Motor neuron (in vitro differentiated cells): ENCODE measurements at places on chromosomes 11 and 22. TPM values are rescaled to one million over a fixed set of nuclear protein-coding genes. Genes with fewer than 3 reads are reported as not detected.
A peak's percentile ranks its signal among the peaks of the same experiment; 100 is the strongest.

Gene PTH
- not detected in 2 replicates for total RNA-seq

Gene AGBL2
- total RNA-seq: 1.2 and 2.1 TPM in 2 replicates

Gene GRM5
- total RNA-seq: 3.1 and 8.3 TPM in 2 replicates

Gene A4GALT
- 0.09 and 0.26 TPM in 2 replicates for total RNA-seq

Gene TLCD5
- 10.9 and 12.1 TPM in 2 replicates for total RNA-seq

Gene MS4A13
- total RNA-seq: not detected in 2 replicates

Gene MUC5AC
- total RNA-seq: 0.18 and 1.5 TPM in 2 replicates

Gene OR4D5
- total RNA-seq: 0.69 TPM in 1 of 2 replicates, not detected in the other

Gene ANKK1
- total RNA-seq: 0.25 and 0.27 TPM in 2 replicates

Gene PRODH
- 0.38 and 0.65 TPM in 2 replicates for total RNA-seq

Gene GRK3
- 24.2 and 24.7 TPM in 2 replicates for total RNA-seq

Gene ANGPTL5
- total RNA-seq: not detected in 2 replicates

Gene DESI1
- 56.0 and 60.9 TPM in 2 replicates for total RNA-seq

Gene TRIM51
- total RNA-seq: not detected in 2 replicates

Gene UPB1
- 0.30 and 0.63 TPM in 2 replicates for total RNA-seq

Gene MS4A3
- total RNA-seq: not detected in 2 replicates

Gene CELSR1
- total RNA-seq: 1.6 and 5.2 TPM in 2 replicates

GRCh38 chr11:31943056-31943780, 132.1 kb upstream of the PAX6 start:
- ATAC-seq: no peak

DNA sequence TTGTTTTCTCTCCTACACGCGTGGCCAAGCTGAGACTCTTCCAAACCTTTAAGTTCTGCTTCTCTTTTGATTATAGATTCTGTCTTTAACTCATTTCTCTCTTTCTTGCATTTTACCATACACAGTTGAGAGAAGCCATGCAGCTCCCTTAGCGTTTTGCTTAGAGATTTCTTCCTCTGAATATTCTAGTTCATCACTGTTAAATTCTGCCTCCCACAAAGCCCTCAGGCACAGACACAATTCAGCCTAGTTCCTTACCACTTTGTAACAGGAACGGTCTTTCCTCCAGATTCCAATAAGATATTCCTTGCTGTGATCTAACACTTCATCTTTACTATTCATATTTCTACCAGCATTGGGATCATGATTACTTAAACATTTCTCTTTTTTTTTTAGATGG, 24.7 kb upstream of the CD81 start:
- ATAC-seq: no peak

- ATAC-seq: no peak
Measured at GRCh38 chr11:75286826-75287465, 46.4 kb downstream of the TPBGL start.

DNA sequence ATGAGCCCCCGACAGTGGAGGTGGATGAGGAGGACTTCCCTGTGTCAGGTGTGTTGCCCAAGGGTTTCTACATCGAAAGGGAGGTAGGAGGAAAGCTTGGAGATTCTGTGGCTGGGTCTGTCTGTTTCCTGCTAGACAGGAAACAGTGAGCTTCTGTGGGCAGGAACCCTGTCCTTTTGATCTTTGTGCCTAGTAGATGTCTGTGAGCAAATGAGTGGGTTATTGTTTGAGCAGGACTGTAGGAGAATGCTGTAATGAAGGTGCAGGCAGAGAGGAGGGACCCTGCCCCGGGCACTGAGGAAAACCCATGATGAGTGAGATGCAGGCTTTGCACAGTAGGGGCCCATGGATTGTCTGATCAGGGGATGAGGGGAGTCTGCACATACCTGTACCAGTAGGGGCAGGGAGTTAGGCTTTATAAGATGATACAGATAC, 14.0 kb downstream of the USP35 start:
- ATAC-seq: no peak

DNA sequence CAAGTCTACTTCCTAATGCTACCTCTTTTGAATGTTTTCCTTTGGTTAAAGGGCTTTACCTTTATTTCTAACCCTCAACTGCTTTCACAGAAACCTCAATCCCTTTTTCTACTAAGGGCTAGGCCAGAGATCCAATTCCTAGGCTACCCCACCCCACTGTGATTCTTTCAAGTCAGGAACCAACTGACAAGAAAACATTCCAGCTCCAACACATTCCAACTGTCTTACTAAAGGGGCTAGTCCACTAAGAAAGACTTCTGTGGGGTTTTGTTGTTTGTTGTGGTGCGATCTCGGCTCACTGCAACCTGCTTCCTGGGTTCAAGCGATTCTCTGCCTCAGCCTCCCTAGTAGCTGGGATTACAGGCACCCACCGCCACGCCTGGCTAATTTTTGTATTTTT, 151.3 kb downstream of the APOL5 start:
- no peak for ATAC-seq

DNA sequence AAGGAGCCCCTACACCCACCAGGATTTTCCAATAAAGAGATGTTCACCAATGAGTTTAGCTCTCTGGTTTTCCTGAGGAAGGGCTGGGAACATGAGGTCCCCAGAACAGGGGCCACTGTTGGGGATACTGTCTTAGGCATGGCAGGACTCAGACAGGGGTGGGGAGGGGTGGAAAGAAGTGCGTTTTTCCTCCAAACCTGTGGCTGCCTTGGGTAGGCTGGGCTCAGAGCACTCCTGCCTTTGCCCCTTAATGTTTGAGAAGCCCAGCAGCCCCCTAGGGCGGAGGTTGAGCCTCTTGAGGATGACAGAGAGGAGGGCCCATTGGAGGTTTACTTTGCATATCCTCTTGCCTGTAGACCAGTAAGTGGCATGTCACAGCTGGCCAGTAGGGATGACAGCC, 10.6 kb downstream of the MTFP1 start:
- ATAC-seq: no peak

- no peak for ATAC-seq
Measured at GRCh38 chr11:111429066-111429506, 50.0 kb upstream of the POU2AF1 start.

DNA sequence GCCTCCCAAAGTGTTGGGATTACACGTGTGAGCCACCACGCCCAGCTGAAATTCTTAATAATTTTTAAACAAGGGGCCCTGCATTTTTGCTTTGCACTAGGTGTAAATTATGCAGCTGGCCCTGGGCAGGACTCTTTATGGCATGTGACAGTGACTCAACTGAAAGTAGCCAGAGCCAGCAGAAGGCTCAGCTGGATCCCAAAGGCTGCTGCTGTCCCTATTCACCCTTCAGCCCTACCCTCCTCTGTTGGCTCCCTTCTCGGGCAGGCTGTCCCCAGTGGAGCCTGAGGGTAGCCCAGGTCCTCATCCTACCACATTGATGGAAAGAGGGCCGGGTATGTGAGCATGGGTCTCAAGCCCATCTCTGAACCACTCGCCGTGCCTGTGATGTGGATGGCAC, 45.6 kb downstream of the CD82 start:
- no peak for ATAC-seq

DNA sequence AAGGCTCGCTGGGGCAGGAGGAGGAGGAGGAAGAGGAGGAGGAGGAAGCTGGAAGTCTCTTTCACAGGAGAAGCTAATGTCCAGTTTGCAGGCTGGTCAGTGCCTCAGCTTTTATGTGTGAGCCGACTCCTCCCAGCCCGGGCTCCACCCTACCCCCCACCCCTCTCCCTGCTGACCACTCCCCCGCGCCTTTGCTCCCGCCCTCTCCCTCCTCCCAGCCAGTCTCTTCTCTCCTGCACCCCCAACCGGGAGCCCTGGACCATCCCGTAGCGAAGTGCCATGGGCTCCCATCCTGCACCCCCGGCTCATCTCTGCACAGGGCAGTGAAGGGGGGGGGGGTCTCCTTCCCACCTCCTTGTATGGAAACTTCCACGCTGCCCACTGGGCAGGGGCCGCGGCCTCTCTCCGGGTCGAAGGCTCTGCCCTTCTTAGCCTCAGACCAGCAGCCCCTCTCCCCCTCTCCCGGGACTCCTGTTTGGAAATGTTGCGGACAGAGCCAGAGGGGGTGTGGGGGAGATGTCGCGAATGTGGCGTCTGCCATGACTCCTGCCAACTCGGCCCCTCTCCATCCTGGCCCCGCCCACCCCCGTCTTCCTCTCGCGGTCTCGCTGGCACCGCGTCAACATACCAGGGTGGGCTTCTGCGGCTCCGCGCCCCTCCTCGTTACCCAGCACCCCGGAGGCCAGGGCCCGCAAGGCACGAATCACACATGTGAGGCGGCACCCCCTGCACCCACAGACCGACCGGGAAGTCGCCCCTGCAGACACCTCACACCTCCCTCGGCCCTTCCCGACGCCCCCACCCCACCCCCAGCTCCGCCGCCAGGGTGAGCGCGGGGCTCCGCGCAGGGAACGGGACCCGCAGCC, 1.8 kb downstream of the IGF2 start:
- peak; percentile 72 for ATAC-seq

DNA sequence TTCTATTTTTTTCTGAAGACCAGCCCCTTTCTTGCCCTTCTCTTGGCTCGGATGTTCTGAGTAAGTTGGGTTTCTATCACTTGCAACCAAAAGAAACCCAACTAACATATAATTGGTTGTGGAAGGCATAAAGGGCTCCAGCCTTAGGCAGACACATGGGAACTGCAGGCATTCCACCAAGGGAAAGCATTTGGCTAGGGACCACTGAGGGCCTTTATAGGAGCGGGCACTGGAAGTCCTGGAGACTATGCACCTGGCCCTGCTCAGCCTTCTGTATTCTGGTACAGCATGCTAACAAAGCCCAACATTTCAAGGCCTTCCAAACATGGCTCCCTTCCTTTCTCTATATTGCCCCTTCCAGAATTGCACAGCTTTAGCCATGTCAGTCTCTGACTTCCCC, 17.6 kb upstream of the LMO1 start:
- no peak for ATAC-seq

GRCh38 chr11:131884461-131885073, 514.2 kb downstream of the NTM start:
- no peak for ATAC-seq

GRCh38 chr11:48033918-48034341, 53.6 kb downstream of the PTPRJ start:
- ATAC-seq: no peak

DNA sequence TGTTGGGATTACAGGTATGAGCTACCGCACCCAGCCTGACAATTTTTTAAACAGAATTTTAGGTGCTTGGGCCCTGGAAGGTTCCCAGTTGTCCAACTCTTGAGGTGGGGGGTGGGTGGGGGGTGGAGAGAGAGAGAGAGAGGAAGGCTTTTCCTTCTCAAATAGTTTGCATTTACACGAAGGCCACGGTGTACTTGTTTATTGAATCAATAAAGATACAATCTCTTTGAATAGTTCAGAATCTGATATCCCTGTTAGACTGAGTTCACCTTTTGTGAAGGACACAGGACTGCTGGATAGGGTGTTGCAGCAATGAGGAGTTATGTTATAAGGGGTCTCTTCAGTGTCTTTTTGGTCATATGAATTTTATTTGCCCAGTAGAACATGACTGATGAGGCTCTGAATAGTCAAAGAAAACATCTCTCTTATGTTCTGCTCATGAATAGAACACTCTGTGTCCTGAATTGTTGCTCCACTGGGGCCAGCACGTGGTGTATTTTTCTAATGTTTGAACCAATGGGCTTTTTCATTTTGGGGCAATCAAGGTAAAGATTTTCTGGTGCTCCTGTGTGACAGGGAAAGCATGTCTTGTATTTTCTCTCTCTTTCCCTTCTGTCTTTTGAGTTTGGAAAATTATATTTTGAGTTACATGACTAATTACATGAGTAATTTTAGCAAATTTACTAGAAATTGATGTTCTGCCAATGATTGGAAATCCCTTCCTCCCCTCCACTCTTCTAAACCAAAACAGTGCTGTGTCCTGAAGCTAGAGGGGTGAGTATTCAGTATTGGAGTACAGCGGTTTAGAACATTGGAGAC, 61.7 kb downstream of the PTPRJ start:
- no peak for ATAC-seq

DNA sequence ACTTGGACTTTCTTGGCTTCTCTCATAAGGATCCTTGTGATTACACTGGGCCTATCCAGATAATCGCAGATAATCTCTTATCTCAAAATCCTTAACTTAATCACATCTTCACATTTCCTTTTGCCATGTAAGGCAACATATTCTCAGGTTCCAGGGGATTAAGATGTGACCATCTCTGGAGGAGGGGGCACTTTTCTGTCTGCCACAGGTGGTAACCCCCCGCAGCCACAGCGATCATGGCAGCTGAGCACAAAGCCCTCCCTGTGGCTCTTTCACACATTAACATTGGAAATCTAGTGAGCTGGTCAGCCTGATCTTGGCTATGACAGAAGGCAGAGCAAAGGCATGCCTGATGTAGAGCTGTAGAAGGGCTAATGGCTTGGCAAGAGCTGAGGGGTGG, 69.1 kb upstream of the CD82 start:
- ATAC-seq: no peak

- no peak for ATAC-seq
Measured at GRCh38 chr11:14096606-14097005, 134.1 kb downstream of the SPON1 start.

DNA sequence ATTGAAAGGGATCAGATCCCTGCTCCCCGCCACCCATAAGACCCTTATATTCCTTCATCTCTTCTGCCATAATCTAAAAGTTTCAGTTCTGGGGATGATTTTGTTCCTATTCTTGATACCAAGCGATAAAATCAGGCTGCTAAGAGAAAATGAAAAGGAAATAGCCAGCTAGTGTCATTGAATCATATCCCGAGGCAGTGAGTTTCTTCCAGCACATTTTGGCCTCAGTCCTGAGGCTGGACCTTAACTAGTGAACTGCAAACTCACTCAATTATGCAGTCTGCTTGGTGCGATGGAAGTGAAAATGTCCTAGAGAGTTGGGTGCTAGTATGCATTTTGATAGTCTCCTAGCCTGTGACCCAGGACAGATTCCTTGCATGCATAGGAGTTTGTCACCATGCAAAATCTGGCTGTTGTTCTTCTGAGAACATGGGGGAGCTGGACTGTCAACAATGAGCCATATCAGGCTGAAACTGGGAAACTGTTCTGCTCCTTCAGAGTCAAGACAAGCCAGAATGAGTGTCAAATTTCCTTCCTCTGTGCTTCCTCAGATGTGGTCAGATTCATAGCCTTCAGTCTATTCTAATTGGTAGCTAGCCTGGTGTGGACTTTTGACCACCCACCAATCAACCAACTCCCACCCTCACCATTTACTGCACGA, 102.9 kb downstream of the CCDC81 start:
- ATAC-seq: peak; percentile 85

DNA sequence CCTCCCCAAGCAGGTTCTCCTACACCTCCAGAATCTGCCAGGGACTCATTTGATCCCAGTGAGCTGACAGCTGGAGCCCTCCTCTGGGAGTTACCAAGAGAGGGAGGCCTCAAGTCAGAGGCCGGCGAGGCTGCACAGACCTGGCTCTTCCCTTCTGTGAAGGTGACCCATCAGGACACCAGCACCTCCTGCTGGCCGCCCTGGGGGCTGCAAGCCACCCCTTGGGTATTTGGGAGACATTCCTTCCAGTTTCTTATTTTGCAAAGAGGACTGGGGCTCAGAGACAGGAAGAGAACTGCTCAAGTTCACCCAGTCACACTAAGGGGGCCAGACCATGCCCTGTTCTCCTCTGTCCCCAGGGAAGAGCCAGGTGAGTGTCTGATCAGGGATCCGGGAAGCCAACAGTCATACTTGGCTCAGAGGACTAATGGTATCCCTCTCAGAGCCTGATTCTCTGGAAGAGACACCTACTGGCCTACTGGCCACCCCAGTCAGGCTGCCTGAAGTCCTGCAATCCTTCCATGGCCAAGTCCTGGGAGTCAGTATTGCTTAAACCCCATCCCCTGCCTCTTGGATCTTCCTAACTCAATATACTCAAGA, 40.5 kb upstream of the RIC3 start:
- ATAC-seq: no peak
